ENCODE measurements at places on chromosomes 11 and 22.

- peak; percentile 28 for DNase-seq
Observed at GRCh38 chr11:34890812-34891211, 25.4 kb downstream of the APIP start.

DNA sequence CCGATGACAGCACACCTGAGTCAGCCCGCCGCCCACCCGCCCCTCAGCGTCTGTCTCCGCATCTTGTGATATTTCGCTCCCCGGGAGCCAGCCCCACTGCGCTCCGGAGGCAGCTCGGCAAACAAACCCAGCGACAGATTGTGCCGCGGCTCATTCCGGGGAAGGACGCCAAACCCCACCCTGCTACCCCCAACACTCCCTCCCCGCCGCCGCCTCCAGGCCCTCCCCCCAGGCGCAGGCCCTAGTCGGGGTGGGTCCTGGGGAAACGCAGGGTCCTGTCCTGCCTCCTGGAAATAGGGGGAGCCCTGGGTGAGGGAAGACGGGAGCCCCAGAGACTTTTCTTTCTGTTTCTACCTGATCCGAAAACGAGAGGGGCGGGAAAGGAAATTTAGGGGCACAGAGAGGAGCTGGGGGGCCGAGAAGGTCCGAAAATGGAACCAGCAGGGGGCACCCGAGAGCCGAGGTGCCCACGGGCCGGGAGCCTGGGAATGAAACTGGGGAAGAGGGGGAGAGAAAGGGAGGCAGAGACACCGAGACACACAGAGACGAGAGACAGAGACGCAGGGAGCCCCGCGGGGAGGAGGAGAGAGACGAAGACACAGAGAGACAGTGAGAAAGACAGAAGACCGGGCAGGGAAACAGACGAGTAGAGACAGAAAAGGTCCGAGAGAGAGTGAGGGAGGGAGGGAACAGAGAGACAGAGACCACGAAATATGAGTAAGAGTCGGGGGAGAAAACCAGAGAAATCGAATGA, 1.7 kb upstream of the RTN4RL2 start:
- no peak for DNase-seq

- no peak for DNase-seq
Observed at GRCh38 chr11:45204761-45205160, 58.3 kb downstream of the PRDM11 start.

- no peak for DNase-seq
Observed at GRCh38 chr22:21457023-21457787, 10.0 kb upstream of the TMEM191C start.

DNA sequence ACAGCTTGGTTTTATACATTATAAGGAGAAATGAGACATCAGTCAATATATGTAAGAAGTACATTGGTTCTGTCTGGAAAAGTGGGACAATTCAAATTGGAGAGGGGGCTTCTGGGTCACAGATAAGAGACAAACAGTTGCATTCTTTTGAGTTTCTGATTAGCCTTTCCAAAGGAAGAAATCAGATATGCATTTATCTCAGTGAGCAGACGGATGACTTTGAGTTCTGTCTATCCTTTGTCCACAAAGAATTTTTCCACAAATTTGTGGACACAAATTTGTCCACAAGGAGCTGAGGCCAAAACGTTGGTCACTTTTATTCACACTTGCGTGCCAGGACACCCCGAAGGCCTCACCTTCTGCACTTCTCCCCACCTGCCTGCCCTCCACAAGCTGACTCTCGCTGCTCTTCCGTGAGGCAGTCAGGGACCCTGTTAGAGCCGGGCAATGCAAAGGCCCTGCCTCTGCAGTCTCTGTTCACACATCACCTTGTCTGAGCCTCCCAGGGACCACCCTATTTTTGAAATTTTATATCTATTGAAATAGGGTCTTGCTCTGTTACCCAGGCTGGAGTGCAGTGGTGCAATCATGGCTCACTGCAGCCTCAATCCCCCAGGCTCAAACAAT, 20.5 kb downstream of the IL17REL start:
- no peak for DNase-seq

DNA sequence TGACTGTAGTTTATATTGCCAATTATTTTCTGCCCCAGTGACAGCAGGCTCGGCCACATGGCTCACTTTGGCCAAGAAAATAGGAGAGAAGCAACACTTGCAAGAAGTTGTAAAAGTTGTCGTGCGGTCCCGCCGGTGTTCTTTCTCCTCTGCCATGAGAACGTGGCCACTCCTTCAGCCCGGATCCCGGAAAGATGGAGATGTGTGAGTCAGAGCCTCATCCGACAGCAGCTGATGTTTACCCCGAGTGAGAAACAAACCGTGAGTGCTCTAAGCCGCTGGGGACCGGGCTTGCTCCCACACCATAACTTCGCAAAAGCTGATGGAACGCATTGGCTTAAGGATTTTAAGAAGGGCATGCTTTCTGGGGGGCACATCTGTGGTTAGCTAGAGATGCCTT, 157.0 kb downstream of the CACNA1I start:
- no peak for DNase-seq

- DNase-seq = no peak
Observed at GRCh38 chr11:111623527-111624030, 21.3 kb downstream of the SIK2 start.

- no peak for DNase-seq
Observed at GRCh38 chr11:64858467-64859263, 14.2 kb upstream of the CDC42BPG start.

GRCh38 chr11:111360150-111361043, 18.7 kb downstream of the POU2AF1 start:
- DNase-seq = no peak

- DNase-seq = no peak
Observed at GRCh38 chr11:16239141-16240105, 116.9 kb downstream of the SOX6 start.

- DNase-seq = peak; percentile 3
Observed at GRCh38 chr11:123616505-123617198, 37.8 kb downstream of the SCN3B start.

DNA sequence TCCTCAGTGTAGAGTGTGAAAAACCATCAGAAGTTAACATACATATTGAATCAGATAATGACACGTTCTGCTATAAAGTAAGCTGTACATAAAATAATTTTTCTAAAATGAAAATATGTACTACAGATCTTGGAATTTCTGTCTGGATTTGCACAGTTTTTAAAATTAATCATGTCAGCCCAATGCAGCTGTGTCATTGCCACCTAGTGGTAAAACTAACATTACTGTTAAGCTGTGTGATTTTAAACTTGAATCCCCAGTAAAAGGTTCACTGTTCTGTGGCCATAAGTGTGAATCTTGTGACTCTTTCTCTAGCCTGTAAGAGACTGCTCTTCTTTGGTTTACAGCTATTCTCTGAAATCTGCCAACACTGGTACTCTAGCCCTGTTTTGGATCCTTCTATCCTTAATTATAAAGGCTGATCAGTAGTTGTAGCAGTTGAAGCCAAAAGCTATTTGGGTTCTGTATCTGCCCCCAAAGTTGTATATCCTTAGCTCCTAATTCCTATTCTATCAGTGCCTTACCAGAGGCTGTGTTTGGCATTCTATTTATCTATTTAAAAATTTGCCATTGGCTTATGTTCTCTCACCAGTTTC, 4.0 kb downstream of the JRKL start:
- peak; percentile 31 for DNase-seq

GRCh38 chr11:61350803-61351202, 10.9 kb downstream of the CYB561A3 start:
- no peak for DNase-seq

GRCh38 chr11:46353698-46354097, 6.4 kb downstream of the DGKZ start:
- DNase-seq = no peak

DNA sequence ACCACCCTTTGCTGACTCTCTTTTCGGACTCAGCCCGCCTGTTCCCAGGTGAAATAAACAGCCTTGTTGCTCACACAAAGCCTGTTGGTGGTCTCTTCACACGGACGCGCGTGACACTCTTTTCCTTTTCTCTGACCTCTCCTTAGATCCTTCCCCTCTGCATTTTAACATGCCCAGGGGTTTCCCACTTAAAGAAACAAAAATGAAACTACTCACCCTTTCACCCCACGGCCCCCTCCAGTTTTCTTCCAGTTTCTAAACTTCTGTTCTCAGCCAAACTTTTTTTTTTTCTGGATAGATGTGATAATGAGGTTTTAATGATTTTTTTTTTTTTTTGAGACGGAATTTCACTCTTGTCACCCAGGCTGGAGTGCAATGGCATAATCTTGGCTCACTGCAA, 32.8 kb upstream of the NUP50 start:
- no peak for DNase-seq

GRCh38 chr11:105298174-105298573, 158.6 kb upstream of the CARD18 start:
- no peak for DNase-seq

- DNase-seq = no peak
Observed at GRCh38 chr22:50035976-50036724, 21.9 kb downstream of the TTLL8 start.

DNA sequence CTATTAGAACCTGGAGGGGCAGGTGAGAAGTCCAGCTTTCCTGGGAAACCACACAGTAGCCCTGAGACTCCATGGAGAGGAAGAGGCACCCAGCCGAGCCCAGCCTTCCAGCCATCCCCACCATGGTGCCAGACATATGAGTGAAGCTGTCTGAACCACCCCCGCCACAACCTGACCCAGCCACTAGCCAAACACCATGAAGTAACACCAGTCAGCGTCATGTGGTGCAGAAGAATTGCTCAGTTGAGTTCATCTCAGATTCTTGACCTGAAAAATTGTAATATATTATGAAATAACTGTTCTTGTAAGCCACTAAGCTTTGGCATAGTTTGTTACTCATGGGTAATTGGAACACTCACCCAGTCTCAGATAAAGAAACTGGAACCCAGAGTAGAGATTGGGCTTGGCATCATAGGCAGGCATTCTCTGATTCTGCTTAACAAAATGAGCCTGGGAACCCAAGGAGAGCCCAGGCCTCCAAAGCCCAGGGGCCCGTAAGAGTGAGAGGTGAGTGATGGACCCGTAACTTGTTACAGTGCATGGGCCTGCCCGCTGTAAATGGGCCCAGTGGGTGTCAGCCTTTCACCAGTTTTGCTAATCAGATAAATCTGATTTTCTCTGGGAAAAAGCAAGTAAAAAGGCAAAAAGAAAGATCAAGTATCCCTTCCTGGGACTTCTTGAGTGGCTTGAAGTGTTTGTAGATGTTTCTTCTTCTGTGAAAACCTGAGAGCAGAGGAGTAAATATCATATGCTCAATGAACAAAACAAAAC, 305.5 kb downstream of the DDX10 start:
- DNase-seq = no peak

GRCh38 chr22:17496841-17497240, 66.5 kb upstream of the SLC25A18 start:
- DNase-seq = no peak

- no peak for DNase-seq
Observed at GRCh38 chr11:13114566-13115379, 105.7 kb downstream of the RASSF10 start.

- no peak for DNase-seq
Observed at GRCh38 chr22:19341500-19341899, 50.0 kb upstream of the CLTCL1 start.

- DNase-seq = no peak
Observed at GRCh38 chr11:23010790-23011335, 150.6 kb upstream of the CCDC179 start.

DNA sequence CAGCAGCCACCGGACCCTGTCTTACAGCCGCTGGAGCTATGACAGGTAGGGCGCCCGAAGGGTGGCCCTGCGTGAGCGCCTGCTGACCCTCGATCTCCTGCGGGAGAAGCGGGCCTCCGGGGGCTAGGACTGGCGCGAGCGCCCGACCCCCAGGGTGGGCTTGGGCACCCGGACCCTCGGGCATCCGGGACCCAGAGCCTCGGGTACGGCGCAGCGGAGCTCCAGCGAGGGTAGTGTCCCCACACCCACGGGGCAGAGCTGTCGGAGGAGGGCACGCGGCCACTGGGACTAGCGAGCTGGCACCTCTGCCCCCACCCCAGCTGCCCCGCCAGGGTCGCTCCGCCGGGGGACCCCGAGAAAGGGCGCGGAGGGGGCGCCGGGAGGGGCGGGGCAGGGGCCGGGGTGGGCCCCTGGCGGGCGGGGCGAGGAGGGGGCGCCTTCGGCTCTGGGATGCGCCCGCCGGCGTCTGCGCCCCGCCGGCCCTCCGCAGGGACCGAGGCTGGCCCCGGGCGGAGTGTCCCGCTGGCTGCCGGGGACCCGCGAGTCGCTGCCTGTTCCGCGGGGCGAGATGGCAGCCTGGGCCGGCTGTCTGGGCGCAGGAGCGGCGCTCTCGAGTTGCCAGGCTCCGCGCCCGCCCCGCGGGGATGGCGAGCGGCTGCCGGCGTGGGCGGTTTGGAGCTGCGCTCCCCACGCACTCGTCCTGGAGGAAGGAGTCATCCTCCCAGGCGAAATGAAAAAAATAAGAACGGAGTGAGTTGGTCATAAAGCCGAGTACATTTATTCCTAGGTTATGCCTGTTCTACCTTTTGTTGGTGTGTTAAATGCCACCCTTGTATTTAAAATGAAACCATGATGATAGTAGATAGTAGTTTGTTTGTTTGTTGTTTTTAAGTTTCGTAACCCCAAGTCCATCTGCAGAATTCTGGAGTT, 32.4 kb downstream of the EIF3F start:
- no peak for DNase-seq

GRCh38 chr22:43035250-43035649, 20.3 kb upstream of the PACSIN2 start:
- DNase-seq = no peak

GRCh38 chr11:41346042-41346441, 113.4 kb downstream of the LRRC4C start:
- no peak for DNase-seq

DNA sequence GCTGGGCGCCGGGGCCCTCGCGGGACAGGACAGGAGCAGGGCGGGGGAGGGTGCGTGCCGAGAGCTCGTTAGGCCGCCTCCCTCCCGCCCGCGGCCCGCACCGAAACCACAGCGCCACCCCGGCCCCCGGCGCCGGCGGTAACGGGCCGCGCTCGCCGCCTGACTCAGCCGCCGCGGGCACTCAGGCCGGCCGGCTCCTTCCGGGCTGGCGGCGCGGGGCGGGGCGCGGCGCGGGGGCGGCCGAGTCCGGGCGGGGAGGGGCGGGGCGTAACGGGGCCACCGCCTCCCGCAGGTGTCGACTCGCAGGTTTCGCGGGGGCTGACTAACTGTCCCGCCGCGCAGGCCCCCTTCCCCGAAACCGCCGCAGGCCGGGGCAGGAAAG, at the start of gene AP5B1:
Gene AP5B1, minus strand, starts transcription at position 207 of the 382 bp plus-strand sequence. CDS start 385 bp downstream, outside the sequence.
- peak; percentile 30 for DNase-seq

DNA sequence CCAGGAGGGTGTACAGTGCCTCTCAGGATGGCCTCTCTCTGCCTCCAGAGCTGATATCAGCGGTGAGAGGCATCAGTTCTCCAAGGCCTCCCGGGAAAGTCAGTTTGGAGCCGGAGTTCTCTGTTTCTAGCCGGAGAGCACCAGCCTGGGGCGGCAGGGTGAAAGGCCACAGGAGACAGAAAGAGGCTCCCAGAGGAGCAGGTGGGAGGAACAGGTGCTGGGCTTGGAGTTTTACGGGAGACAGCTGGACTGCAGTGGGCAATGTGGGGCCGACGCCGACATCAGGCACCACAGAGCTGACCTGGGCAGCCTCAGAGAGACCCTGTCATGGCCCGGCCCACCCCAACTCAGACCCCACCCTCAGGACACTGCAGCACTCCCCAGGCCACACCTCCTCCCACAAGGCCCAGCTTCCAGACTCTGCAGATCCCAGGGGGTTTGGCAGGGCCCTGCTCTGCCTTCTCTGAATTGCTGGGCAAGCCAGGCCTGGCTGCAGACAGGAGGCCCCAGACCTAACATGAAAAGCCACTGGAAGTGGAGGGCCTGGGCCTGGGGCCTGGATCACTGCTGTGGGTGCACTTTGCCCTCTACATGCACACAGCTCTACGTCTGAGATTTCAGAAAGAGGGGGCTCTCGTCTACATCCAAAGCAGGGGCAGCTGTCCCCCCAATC, 885.6 kb downstream of the BRD1 start:
- no peak for DNase-seq

GRCh38 chr11:37072538-37073055, 474.6 kb upstream of the RAG2 start:
- DNase-seq = no peak
